8988T (cell line): ENCODE measurements at places on chromosomes 12 and 14.

DNA sequence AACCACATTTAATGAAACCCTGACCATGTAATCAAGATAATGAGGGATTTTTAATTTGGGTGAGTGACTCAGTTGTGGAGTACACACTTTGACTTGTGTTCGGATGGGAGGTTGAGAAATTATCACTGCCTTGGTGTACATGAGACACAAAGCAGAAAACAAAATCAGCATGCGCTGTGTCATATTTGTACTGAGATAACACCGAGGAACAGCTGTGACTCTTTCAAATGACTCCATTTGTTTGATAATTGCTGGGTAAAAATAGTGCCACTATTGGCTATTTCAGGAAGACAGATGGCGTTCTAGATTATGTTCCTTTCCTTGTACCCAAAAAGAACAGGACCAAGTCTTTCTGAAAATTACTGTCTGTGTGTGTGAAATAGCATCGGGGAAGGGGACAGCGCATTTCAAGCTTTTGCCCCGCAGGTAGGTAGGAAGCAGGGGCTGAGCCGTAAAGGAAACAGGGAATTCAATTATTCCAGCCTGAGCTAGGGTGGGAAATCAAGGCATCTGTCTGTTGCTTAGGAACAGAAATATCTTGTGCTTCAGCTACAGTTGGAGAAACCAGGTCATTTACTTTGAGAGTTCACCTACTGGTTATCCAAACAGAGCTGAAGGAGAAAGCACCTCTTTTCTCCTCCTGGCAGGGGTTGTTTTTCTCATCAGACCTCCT lies 114.3 kb downstream of the SNAPC1 start:
- DNase-seq = no peak

GRCh38 chr12:52836042-52836466 lies 1.9 kb upstream of the KRT79 start:
- no peak for DNase-seq

DNA sequence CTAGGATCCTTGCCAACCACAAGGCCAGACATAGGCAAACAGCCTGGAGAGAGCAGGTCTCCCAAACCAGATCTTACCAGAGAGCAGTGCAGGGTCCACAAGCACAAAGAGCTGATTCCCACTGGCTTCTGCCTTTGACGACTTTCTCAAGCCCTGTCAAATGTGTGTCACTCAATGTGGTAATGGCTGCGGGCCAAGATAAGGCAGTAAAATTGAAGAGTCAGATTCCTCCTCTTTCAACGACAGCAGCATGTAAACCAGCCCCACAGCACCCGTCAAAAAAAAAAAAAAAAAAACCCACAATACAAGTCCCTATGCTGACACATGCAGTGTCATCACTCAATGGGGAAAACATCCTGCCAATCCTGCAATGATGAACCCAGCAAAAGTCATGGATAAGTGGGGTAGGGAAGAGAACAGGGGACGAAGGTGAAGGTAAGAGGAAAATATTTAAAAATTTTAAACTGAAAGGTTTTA lies at the start of gene STON2:
Gene STON2, minus strand, starts transcription at position 123 of the 477 bp plus-strand sequence. CDS start 1,942 bp downstream, outside the sequence.
- DNase-seq = no peak

DNA sequence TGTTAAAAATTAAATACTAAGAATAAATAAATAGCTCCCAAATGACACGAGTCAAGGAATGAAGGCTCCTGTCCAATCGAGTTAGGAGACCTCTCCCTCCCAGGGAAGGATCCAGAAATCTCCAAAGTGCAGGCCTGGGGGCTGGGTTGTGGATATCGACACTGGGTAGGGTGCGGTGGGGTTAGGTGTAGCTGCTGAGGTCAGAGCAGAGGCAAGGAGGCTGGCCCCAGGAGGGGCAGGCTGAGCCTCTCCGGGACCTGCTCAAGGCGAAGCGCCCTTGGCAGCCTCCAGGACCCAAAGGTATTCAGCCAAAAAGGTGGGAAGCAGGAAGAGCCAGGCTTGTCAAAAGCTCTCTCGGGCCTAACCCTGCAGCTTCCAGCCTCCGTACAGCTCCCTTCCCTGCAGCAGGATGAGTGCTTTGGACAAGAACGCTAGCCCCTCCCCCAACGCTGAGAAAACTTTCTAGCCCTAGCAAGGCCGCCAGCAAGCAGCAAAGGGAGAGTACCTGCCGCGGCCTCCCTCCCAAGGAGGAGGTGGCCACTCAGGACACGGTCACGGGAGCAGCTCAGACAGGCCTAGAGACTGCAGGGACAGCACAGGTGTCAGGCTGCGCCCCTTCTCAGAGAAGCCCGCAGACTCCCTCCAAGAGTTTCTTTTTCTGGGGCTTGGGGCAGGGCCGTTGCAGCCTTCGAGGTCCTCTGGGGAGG lies 3.7 kb upstream of the PNMA1 start:
- DNase-seq = no peak

- DNase-seq = no peak
Observed at GRCh38 chr14:105026802-105027563, 6.1 kb upstream of the CDCA4 start.

GRCh38 chr14:42002141-42002540 lies 395.5 kb downstream of the LRFN5 start:
- DNase-seq = no peak

DNA sequence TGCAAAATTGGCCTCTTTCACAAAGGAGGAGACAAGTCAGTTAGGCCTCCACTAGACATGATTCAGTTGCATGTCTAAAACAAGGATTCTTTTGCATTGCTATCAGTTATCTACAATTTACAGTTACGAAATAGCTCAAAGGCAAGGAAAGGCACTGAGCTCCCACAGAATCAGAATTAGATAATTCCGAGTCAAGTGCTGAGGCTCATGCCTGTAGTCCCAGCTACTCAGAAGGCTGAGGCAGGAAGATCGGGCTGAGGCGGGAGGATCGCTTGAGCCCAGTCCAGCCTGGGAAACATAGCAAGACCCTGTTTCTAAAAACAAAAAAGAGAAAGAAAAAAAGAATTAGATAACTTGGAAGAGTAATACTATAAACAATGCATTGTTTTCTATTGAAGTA lies 12.3 kb upstream of the RTRAF start:
- no peak for DNase-seq

DNA sequence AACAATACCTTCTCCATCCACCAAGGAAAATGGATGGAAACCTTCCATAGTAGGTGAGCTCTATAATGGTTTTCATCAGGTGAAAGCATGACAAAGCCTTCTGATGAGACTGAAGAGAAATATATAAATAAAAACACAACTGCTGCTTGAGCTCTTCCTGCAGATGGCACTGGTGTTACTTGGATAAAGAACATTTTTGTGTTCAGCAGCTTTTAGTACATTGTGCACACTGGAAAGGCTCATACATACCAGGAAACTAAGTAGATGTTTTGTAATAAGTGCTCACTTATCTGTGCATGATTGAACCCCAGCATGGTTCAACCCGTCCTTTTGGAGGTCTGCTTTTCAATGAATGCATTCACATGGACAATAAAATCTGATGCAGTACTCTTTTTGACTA lies 357.3 kb upstream of the MIS18BP1 start:
- DNase-seq = no peak

- no peak for DNase-seq
Observed at GRCh38 chr12:65585648-65586602, 238.4 kb upstream of the HMGA2 start.

GRCh38 chr14:59018978-59019377 lies 169.5 kb upstream of the DAAM1 start:
- no peak for DNase-seq

DNA sequence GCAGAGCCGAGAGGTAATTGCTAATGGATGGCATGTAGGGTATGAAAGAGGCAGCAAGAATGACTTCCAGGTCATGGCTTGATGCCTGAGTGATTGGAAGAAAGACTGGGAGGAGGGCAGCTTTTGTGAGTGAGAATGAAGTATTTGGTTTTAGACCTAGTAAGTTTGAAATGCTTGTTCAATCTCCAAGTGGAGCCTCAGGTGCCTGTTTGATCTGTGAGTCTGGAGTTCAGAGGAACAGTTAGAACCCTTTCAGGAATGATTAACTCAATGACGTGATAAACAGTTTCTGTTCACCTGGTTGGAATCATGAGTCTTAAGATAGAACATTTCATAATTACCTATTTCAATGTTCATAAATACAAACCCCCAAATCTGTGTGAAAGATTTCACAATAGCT lies 10.4 kb downstream of the KCNJ8 start:
- DNase-seq = no peak

GRCh38 chr12:11652351-11653040 lies 3.0 kb downstream of the ETV6 start:
- DNase-seq = no peak

DNA sequence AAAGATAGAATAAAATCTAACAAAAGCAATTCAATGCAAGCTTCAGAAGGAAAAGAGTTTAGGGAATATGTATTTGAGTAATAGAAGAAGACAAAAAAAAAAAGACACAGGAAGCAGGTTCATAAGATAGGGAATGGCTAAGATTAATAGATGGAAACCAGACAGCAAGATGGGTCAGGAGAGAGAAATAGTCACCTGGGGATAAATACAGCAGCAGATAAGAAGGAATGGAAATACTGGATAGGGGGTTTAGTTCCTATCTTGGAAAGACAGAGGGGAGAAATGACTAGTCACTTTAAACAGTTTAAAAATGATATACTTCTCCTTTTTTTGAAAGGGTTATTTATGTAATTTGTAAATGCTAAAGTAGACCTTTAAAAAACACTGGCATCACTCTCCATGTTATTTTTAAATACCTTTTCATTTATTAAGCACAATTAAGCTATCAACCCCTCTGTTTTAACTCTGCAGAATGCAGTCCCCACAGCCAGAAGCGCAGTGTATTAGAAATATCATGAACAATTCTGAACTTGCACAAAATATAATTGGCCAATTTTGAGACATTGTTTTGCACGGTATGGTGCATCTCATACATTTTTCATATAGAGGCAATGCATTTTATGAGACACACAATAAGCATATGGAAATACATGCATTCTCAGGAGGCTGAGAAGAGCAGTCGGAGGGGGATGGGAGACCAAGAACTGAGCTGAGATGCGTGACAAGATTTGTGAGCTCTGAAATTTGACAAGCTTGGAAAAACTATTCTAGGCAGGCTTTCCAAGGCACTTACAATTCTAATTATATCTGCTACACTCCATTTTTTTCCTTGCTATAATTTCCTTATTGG lies 303.4 kb upstream of the PRICKLE1 start:
- DNase-seq = no peak

DNA sequence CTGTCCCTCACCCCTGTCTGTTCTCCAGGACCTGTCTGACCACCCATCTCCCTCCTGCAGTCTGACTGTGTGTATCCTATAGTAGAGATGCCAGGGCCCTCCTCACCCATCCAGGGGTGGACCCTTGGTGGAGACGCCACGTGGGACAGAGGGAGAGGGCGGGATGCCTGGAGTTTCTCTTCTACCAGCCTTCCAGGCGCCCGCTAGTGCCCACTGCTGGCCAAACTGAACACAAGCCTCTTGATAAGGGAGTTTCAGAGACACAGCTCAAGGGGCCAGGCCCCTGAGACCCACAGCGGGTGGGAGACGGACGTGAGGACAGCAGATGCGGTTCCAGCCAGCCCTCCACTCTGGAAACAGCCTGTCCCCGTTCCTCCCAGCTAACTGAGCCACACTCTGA lies 147.3 kb downstream of the RBM19 start:
- peak; percentile 68 for DNase-seq

GRCh38 chr12:8629486-8630033 lies 16.9 kb upstream of the AICDA start:
- DNase-seq = no peak

GRCh38 chr14:94561656-94562010 lies 391 bp downstream of the SERPINA4 start:
- no peak for DNase-seq

GRCh38 chr12:10033783-10034545 lies 3.5 kb downstream of the CLEC9A start:
- DNase-seq = no peak

DNA sequence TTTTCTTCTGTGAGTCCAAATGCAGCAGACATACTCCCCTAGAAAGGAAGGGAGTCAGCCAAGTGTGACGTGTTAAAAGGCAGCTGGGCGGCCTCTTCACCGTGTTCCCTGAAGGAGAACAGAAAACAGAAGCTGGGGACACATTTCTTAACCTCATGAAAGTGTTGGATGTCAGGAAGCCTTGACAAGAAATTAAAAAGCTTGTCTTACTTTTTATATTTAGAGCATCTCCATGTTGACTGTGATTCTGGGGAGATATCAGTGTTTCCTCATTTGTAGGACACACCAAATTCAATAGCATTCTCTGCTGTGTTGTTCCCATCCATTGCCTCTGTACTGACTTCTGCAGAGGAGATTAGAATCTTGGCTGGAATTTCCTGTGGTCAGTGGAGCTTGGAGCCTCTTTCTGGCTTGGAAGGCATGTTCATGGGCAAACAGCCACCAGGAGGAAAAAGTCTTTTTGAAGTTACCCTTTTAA lies 93.7 kb downstream of the RMST start:
- no peak for DNase-seq

- DNase-seq = no peak
Observed at GRCh38 chr12:112357214-112357613, 25.0 kb downstream of the HECTD4 start.

DNA sequence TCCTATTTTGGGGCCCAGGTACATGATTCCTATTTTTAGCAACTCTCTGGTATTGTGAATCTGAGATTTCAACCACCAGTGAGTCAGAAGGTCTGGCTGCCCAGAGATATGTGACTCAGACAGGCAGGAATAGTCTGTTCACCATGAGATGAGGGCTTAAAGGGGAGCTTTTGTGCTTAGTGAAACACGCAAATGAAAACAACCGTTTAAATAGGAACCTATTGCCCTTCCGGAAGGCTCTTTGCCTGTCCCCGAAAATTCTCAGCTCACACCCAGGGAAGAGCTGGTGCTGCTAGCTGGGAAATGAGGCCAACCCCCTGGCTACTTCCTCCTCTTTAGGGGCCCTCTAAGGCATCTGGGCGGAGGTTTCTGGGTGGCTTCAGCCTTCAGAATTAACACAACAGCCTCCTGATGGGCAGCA lies 283.6 kb downstream of the CACNA1C start:
- DNase-seq = peak; percentile 28

- peak; percentile 91 for DNase-seq
Observed at GRCh38 chr12:131865180-131865875, 29.1 kb upstream of the ULK1 start.

- DNase-seq = no peak
Observed at GRCh38 chr12:10700581-10700980, 22.5 kb downstream of the YBX3 start.

- no peak for DNase-seq
Observed at GRCh38 chr14:74472601-74473000, 20.5 kb downstream of the NPC2 start.

DNA sequence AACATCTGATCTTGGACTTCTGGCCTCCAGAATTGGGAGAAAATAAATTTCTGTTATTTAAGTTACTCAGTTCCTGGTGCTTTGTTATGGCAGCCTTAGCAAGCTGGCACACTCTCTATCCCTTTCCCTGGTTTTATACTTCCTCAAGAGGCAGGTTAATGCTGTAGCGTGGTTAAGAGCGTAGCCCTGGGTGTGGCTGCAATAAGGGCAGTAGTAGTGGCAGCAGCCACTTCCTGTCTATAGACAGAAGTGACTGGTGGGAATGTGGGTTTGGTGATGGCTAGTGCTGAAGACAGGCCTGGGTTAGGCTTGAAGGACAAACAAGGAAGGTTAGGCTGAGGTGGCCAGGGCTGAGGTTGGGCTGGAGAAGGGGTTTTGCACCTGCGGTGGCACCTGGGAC lies 3.6 kb upstream of the LGALS3 start:
- DNase-seq = no peak

GRCh38 chr12:97452230-97452629 lies 10.4 kb upstream of the RMST start:
- no peak for DNase-seq
